ENCODE measurements at places on chromosomes 3 and 15.

- H3K27ac ChIP-seq, result no peak overlapping the region
- DNase-seq, result no peak
Observed at GRCh38 chr3:134496471-134497071, 10.7 kb downstream of the CEP63 start.

GRCh38 chr15:48577469-48577868 is 68.0 kb downstream of the FBN1 start:
- peaks cover 3% of the 10 kb centered on the region for H3K36me3 ChIP-seq
- no peak overlapping the region for H3K4me3 ChIP-seq
- no peak overlapping the region for H3K27ac ChIP-seq
- H3K27me3 ChIP-seq, result no peaks in the 10 kb centered on the region
- DNase-seq, result no peak
- no peaks in the 10 kb centered on the region for H3K4me1 ChIP-seq

DNA sequence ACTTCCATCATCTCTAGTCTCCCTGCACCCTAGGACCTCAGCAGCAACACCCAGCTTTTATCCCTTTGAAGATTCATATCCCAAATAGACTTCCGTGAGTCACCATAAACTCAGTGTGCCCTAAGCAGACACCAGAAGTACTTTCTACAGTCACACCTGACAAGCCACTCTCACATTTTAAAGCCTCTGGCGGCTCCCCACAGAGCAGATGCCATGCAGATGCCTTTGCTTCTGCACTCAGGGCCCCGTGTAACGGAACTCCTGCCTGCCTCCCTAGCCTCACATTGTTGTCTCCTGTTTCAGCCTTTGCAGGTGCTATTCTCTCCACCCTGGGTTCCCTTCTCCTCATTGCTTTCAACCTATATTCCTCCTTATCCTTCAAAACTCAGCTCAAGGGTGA is 155.5 kb upstream of the SLC24A5 start:
- no peaks in the 10 kb centered on the region for H3K27me3 ChIP-seq
- no peak overlapping the region for H3K4me3 ChIP-seq
- H3K27ac ChIP-seq, result no peak overlapping the region

GRCh38 chr3:119647171-119647570 is 13.2 kb downstream of the POPDC2 start:
- H3K36me3 ChIP-seq, result peaks cover 3% of the 10 kb centered on the region
- DNase-seq, result no peak
- H3K4me3 ChIP-seq, result no peak overlapping the region
- no peaks in the 10 kb centered on the region for H3K27me3 ChIP-seq
- no peak overlapping the region for H3K27ac ChIP-seq
- H3K4me1 ChIP-seq, result no peaks in the 10 kb centered on the region

DNA sequence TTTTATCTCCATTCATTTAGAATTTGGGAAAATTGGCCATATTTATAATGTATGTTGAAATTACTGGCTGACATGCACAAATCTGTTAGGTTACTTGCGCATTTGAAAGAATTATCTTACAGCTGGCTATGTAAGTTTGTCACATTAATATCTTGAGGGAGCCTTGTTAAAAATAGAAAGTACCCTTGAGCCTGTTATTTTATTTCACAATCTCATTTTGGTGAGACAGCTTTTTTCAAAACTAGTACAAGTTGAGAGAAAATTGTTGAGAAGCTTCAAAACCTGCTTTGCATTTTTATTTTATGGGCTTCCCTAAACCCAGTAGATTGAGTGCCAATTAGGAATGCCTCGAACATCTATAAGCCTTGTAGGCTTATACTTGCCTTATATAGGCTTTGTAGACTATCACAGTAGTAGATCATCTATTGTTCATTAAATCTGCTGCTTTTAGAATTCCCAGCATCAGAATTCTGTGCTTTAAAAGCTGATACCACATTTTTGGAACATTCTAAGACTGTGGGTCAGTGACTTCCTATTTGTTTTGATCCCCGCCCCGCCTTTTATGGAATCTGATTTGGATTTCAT is 6.3 kb downstream of the IDH3A start:
- H3K27me3 ChIP-seq, result no peaks in the 10 kb centered on the region
- no peak overlapping the region for H3K27ac ChIP-seq
- no peak overlapping the region for H3K4me3 ChIP-seq
- peaks cover 16% of the 10 kb centered on the region for H3K36me3 ChIP-seq
- H3K4me1 ChIP-seq, result peaks cover 4% of the 10 kb centered on the region
